ENCODE measurements at places on chromosomes 13 and 19. TPM values are rescaled to one million over a fixed set of nuclear protein-coding genes. Genes with fewer than 3 reads are reported as not detected.

- DNase-seq, result peak; percentile 78
Observed at GRCh38 chr19:49224879-49225278, 67.3 kb downstream of the TRPM4 start.

DNA sequence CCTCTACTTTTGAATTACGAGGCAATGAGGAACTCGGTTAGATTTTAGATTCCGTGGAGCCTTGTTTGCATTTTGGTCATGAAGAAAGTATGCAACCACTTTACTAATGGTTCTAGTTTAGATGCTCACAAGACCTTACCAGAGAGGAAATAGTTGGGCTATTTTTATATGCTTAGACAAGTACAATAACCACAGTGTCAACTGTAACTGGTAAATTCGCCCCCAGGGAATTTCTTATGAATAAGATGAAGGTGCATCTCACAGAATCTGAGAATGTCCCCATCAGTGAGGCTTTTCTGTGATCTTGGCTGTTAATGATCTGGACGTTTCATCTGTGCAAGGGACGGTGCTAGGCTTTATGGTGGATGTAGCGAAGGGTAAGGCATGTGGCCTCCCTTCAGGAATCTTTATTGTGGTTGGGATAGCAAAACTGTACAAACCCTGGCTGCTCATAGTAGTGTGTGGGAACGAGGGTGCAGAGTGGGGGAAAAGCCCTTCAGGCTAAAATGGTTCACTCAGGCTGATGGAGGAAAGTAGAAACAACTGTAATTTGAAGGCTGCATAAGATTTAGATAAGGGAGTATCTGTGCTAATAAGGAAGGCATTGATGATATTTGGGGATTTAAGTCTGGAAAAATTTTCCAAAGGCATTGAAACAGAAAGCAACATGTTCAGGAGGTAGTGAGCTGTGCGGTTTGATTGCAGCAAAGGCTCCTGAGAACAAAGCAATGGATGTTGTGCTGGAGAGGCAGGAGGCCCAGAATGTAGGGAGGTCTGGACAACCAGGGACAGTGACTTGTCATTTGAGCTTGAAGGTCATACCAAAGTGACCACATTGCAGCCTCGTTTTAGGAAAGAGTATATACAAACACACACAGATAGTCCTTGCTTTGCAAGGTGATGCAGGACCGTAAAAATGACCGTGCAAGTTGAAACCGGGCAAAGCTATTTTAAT, 28.4 kb downstream of the UBAC2 start:
- DNase-seq, result no peak

GRCh38 chr13:25692099-25692498, 320.3 kb downstream of the ATP8A2 start:
- DNase-seq, result no peak

COL5A3 gene
- 1.2 TPM for polyA plus RNA-seq

GRCh38 chr19:30394481-30395151, 22.4 kb downstream of the ZNF536 start:
- no peak for DNase-seq

IFT88 gene
- 0.91 TPM for polyA plus RNA-seq

- DNase-seq, result no peak
Observed at GRCh38 chr13:67632590-67632989, 402.5 kb upstream of the PCDH9 start.

- DNase-seq, result no peak
Observed at GRCh38 chr19:34490141-34490766, 8.7 kb downstream of the WTIP start.

Data from H1 (cell line).